Fibroblast of skin of left biceps (primary cell): ENCODE measurements at places on chromosomes 5 and 9.
A peak's percentile ranks its signal among the peaks of the same experiment; 100 is the strongest.

DNA sequence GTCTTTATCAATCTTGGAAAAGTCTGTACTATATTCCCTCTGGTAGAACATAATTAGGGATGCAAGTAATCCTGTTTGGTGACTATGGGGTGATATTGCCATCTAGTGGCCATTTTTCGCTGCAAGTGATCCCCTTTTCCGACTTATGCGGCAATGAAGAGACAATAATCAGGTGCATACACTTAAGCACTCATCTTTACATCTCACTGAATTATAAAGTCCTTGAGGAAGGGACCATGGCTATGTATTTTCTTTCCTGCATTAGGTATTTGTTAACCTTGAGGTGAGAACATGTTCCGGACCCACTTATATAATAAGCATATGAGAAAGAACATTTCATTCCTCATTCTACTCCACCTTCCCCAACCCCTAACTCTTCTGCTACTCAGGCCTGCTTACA lies 19.6 kb upstream of the LIX1 start:
- peak; percentile 42 for DNase-seq

- no peak for DNase-seq
Measured at GRCh38 chr5:174834081-174834480, 109.7 kb downstream of the MSX2 start.

DNA sequence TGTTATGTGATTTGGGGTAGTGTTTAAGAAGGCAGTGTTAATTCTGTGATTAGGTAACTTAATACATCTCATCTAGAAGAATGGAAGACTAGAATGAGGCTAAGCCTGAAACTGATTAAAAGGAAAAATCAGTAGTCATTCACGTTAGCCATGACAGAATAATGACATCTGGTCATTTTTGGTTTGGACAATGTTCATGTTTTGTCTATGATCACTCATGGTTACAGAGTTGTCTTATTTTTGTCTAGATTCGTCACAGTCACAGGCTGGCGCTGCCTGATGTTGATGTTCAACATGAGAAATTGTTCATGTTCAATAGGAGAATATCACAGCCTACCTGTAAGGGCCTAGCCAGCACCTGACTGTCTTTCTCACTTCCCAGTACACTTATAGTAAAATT lies 9.5 kb upstream of the DOCK2 start:
- no peak for DNase-seq

DNA sequence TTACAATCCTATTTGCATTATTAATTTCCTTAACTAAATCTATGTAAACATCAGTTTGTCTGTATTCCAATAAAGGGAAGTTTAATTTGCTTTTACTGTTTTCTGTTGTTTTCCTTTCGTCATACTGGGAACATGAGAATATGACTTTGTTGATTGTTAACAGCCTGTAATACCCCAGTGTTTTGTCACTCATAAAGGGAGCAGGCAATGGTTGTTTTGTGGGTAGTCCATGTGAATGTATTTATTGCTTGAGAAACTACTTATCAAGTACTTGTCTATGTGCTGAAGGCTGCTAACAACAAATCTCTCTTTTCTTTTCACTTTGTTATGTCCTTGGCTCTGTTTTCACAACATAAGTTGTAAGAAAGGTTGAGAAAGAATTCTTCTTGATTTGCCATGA lies 1070.2 kb upstream of the ACO1 start:
- no peak for DNase-seq

- no peak for DNase-seq
Measured at GRCh38 chr5:151106043-151106442, 25.2 kb upstream of the TNIP1 start.

- no peak for DNase-seq
Measured at GRCh38 chr5:178461004-178461730, 129.0 kb downstream of the COL23A1 start.
